ENCODE measurements at places on chromosomes 16 and 17.

DNA sequence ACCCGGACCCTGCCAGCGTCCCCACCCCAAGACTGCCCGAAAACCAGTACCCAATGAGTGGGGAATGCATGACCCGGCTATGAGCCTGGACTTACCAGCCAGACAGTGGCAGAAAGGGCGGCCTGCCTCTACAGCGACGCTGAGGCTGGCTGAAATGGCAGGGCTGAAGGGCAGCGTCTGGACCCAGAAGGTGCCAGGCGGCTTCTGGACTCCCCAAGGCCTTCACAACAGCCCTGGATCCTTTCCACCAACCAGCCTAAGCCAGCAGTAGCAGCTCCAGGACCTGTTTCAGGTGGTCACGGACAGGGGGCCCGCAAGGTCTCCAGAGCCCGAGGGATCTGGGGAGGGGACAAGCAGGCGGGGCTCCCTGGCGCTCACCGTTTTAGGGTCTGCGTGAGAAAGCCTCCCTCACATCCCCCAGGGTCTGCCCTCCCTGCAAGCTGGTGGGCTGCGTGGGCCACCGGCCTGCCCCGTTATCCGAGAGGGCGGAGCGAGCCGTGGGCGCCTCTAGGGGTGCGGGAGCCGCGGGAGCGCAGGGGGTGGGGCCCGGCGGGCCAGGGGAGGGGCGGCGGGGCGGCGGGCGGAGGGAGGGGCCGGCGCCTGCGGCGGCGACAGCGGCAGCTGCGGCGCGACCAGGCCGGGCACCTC lies at the start of gene RIPOR1:
Gene RIPOR1, plus strand, starts transcription at position 608 of the 648 bp plus-strand sequence. CDS start 9,618 bp downstream, outside the sequence.
- no peak for DNase-seq

GRCh38 chr16:72191551-72191950 lies 19.6 kb upstream of the PMFBP1 start:
- DNase-seq, result no peak

- no peak for DNase-seq
Observed at GRCh38 chr16:4426722-4427372, 1.2 kb downstream of the DNAJA3 start.

- no peak for DNase-seq
Observed at GRCh38 chr16:82891918-82892317, 265.1 kb downstream of the CDH13 start.

GRCh38 chr16:81661082-81661481 lies 118.0 kb upstream of the PLCG2 start:
- DNase-seq, result no peak

- peak; percentile 77 for DNase-seq
Observed at GRCh38 chr17:59848778-59849177, 44.0 kb downstream of the TUBD1 start.

DNA sequence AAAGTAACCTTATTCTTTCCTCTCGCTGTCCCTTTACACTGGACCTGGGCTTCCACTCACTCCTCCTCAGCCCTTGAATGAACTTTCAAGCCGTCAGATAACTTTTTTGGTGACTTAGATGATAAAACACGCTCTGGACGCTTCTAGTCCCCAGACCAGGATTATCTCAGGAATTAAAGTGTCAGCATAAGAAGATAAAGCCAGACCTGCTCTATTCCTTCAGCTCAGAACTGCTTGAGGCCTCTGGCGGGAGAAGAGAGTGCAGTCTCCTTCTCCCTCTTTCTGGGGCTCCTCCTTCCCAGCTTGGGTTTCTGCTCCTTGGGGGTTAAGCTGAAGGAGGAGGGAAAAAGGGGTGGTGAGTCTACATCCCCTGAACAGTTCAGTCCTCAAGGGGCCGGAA lies 6.6 kb downstream of the LPO start:
- no peak for DNase-seq

GRCh38 chr17:62705778-62706597 lies 78.5 kb downstream of the MRC2 start:
- DNase-seq, result no peak

DNA sequence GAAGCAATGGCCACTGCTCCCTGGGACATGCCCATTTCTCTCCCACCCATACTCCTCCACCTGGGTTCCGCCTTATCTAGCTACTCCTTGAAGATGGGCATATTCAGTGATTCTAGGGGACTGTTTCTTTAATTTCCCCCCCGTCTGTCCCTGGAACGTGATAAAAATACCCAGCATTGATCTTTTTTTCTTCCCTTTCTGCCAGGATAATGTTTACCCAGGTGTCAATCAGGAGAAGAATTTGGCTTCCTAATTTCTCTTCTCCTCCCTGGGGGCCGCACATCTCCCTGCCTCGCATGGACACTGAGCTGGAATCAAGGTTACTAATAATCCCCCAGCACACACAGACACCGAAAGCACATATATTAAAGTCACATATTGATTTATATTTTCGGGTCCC lies 35.2 kb downstream of the DCAKD start:
- no peak for DNase-seq

GRCh38 chr16:83482545-83483162 lies 325.1 kb upstream of the HSBP1 start:
- no peak for DNase-seq

DNA sequence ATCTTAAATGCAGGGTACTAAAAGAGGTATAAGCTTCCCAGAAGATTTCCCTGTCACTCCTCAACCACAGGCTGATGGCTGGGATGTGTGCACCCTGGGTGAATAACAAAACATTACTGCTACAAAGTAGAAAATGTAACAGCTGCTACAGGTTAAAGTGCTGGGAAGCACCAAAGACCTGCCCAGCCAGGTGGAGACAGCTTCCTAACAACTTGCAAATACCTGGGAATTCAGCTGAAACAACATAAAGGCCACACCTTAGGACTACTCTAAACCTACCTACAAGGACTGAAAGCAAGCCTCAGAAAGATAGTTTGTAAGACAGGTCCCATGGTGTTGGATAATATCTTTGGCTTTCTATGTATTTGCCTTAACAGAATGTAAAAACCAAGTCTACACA lies 118.5 kb downstream of the CEP112 start:
- no peak for DNase-seq

GRCh38 chr16:2841606-2842339 lies 11.7 kb downstream of the ZG16B start:
- no peak for DNase-seq

DNA sequence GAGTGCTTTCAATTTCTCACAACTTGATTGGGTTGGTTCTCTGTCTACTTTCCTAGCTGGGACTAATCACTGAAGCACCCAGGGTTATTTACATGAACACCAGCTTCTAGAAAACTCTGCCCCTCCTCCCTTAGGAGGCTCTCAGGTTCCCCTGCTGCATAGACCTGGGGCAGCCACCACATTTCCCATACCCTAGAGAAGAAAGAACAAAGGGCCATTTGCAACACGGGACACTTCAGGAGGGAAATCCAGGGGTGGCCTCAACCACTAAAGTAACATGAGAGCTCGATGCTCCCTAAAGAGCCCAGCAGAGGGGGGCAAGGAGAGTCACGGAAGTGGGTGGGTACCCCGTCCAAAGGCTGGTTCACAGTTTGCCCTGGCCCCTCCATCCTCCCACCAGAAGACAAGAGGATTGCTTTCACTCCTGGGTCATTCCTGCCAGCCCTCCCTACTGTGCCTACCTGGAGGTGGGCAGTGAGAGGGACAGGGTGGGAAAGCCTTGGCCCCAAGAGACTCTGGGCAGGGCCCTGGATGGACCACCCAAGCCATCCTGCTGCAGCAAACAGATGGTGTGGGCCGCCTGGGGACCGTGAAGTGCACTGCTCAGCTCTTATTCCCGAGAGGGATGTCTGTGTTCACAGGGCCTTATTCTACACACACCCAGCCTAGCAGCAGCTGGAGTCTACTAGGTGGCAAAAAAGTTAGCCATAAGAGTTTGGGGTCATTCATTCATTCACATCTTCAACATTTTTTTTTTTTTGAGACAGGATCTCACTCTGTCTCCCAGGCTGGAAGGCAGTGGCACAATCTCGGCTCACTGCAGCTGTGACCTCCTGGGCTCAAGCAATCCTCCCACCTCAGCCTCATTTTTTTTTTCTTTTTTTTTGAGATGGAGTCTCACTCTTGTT lies 392.1 kb downstream of the SOX9 start:
- DNase-seq, result no peak

DNA sequence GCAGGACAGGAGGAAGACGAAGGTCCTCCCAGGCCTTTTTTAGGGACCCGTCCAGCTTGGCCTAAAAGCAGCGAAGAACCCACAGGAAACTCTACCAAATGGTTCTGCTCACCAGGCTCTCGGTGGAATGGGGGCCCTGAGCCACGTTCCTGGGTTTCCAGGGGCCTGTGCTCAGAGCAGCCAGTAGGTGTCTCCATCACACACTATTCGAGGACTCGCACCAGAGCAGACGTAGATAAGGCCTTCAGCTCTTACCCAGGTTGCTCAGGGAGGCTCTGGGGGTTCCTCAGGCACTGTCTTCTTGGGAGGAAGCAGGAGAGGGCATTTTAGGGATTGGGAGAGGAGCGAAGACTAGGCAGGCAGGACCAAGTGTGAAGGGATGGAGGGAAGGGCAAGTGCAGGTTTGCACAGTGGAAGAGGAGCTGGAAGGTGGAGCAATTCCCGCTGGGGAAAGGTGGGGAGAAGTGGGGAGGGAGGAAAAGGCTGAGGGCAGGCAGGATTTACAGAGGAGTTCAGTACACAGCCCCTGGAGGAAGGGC lies 157.1 kb downstream of the RGS9 start:
- DNase-seq, result peak; percentile 12

- no peak for DNase-seq
Observed at GRCh38 chr17:77884019-77884418, 74.5 kb upstream of the TNRC6C start.

GRCh38 chr16:73735018-73735417 lies 561.6 kb upstream of the PSMD7 start:
- DNase-seq, result no peak

DNA sequence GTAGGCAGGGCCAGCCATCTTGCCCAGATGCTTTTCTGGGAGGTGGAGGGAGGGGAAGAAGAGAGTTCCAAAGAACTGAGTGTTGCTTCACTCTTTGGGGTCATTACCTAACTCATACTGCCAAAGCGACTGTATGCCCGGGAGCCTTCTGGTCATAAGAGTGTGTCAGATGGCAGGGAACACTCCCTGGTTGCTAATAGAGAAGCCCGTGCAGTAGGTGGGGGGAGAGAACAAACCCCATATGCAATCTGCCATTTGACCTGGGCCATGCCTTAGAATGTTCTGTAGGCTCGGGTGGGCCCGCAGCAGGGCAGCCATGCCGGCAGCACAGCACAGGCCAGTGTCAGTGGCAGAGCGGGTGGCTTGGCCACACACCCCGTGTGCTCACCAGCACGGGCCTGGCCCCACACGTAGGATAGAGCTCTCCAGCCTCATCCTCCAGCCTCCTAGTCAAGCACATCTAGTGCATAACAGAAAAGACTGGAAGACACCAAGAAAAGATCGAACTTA lies 120.5 kb downstream of the SOCS1 start:
- peak; percentile 83 for DNase-seq

DNA sequence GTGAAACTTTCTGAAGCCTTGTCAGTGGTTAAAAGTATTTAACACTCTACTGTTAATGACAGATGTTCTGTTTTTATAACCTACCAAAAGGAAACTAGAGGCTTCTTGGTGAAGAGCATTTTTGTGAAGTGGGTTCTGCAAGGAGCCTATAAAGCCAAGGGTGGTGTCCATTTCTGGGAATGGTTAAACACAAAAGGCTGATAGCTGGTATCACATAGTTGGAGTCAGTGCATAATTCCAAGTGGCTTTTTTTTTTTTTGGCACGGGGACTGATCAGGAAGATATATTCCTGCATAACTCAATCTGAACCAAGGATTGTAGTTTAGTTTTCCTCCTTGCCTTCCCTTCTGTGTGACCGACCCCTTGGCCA lies 27.6 kb upstream of the KPNB1 start:
- no peak for DNase-seq

DNA sequence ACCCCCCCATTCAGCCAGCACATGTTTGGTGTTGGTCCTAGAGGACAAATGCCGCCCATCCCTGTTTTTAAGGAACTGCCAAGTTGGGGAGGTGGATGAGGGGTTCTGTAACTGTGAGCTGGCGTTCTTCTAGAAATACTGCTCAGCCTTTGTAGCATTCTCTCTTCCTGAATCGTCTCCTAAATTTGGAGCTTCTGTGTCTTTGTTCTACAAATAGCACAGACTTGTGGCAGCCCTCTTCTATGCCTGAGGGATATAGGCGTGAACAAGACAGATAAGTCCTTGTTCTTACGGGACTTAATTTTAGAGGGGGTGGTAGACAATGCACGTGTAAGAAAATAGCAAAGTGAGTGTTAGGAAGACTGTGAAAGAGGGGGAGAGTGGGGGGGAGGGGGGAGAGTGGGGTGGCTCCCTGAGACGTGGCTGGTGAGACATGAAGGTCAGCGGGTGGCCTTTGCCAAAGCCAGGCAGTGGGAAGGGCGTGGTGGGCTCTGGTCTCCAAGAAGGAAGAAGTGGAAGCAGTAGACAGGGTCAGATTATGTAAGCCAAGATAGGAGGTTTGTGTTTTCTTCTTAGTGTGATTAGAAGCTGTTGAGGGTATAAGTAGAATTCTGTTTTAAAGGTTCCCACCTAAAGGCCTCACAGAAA lies 9.9 kb downstream of the MFSD11 start:
- no peak for DNase-seq

DNA sequence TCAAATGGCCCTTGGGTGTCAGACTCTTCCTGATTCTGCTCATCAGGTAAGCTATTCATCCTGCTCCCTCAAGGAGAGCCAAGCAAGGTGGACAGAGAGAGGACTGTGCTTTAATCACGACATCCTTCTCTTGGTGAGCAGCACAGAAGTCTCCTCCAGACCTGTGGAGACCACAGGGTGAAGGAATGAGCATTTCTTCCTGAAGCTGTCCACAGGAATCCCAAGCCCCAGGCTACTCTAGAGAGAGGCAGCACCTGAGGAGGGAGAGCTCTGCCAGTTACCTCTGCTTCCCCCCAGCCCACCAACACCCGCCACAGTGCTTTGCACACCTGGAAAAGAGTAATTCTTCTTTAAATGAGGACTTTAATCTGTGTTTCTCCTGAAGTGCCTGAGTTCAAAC lies 100.0 kb downstream of the PARN start:
- DNase-seq, result no peak

Data from inflammatory macrophage treated with lipopolysaccharide for 1 hour (primary cell).